Hematopoietic multipotent progenitor cell treated with erythropoietin and hydrocortisone succinate and interleukin-3 and kit ligand, for 6 days (in vitro differentiated cells): ENCODE measurements at places on chromosomes 7 and 10.

GRCh38 chr10:109277456-109277855 is 645.9 kb downstream of the XPNPEP1 start:
- no peak for DNase-seq

DNA sequence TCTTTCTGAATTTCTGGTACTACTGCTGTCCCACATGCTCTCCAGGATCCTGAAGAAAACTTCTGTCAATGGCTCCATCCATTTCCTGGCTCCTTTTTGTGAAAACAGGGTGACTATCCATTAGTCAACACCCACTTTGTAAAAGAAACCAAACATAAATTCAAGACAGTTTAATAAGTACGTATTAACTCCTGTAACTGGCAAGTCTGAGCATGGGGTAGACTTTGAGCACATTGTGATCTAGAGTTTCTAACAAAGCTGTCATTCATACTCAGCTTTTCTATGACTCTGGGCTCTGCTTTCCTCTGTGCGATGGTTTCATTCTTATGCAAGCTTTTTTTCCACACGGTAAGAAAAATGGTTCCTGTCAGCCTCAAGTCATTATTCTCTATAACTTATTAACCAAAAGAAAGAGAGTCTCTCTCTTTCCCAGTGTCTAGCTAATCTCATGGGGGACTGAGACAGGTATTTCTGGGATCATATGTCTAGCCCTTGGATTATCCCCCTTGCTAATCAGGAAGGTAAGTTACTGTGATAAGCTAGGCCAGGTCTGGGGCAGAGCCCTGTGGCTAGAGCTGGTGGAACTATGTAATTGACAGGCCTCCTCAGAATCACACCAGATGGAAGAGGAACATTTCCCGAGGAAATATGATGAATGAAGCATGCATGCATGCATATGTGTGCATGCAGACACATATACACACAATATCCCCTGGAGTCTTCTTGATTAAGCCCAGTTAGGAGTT is 98.5 kb downstream of the GNAI1 start:
- no peak for DNase-seq

GRCh38 chr7:41466760-41467384 is 236.0 kb downstream of the INHBA start:
- no peak for DNase-seq

GRCh38 chr7:118306771-118307170 is 82.3 kb downstream of the ANKRD7 start:
- DNase-seq, result no peak

DNA sequence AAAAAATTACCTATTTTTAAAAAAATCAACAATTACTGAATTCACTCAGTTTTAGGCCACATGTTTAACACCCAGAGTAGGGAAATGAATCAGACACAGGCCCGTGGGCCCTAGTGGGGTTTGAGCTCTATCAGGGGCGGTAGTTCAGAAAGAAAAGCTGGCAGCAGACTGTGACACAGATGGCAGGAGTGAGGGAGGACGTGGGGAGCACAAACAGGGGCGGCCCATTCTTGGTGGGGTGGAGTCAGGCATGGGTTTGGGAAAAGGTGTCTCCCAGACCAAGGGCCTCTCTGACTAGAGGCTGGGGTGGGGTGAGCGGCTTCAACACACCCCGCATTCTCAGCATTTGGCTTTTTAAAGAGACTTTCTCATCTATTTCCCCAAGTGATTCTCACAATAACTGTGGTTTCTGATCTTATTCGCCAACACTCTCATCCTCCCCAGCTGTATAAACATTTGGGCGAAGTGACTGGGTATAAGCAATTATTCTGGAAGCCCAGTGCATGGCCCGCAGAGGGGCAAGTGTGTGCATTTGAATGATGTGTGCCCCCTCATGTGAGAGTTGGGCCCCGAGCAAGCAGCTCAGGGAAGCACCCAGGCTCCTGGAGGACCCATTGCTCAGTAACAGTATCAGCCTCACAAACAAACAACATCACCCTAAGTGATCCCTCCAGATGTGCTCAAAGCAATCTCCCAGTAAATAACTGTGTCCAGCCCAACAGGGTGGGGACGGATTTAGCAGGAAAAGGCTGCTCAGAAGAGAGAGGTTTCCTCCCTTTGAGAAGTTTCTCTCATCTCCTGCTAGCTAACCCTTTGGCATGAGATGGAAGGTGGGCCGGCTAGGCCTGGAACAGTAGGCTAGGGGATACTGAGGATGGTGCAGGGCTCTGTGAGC is 437.6 kb upstream of the ZMIZ1 start:
- no peak for DNase-seq

DNA sequence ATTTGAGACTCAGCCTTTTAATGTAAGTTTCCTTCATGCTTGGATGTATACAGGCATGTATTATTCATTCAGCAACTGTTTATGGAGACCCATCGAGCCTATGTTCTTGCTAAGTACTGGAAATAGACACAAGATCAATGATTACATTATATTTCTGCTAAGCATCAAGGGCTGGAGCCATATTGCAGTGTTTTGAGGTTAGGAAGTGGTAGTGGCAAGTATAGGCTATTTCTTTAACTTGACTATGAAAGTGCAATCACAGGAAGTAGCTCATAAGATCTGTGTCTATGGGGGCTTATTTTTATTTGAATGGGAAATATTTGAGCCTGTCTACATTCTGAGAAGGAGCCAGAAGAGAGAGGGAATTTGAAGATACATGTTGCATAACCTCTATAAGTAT is 123.8 kb downstream of the HDAC9 start:
- no peak for DNase-seq

- no peak for DNase-seq
These were observed 843 bp upstream of the PLPP4 start for GRCh38 chr10:120456143-120456625.

DNA sequence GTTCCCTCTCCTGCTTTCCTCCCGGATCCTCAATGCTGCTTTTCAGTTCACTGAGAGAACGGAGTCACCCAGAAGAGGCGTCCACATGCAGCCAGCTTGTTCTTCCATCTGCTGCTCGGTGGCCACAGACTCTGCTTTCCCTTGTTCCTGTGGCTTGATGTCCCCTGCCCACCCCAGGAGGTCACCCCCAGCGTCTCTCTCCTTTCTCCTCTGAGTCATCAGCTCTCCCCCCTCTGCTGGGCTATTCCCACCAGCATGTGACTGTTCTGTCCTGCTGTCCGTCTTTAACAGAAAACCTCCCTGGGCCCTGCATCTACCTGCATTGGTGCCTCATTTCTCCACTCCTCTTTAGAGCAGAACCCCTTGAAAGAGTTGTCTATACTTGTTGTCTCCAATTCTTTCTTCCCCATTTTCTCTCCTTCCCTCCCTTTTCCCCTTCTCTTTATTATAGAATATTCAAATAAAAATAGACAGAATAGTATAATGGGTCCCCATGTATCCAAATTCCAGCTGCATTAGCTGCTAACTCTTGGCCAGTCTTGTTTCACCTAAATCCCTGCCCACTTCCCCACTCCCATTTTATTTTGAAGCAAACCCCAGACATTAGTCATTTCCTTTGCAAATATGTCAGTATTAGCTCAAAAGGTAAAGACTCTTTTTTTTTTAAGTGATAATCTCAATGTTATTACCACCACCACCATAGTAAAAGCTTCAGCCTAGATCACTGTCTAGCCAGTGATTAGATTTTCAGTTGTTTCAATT is 4.1 kb downstream of the ZNF282 start:
- no peak for DNase-seq

DNA sequence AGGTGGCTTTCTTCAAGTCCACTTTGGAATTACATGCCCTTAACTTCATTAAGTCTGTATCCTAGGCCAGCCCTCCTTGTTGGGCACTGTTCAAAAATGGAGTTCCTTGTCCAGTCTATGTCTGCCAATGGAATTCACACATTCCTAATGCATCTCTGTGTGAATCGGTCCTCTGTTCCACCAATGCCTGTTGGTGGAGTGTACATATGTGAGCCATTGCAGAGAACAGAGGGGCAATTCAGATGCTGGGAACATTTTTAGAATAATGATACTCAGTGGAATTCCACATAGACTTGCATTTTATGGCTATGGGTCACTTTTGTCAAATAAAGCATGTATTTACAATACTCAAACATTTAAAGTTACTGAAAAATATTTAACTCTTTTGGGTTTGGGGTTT is 108.3 kb downstream of the COL28A1 start:
- DNase-seq, result no peak

GRCh38 chr10:69628891-69629290 is 1.2 kb upstream of the FAM241B start:
- DNase-seq, result no peak

DNA sequence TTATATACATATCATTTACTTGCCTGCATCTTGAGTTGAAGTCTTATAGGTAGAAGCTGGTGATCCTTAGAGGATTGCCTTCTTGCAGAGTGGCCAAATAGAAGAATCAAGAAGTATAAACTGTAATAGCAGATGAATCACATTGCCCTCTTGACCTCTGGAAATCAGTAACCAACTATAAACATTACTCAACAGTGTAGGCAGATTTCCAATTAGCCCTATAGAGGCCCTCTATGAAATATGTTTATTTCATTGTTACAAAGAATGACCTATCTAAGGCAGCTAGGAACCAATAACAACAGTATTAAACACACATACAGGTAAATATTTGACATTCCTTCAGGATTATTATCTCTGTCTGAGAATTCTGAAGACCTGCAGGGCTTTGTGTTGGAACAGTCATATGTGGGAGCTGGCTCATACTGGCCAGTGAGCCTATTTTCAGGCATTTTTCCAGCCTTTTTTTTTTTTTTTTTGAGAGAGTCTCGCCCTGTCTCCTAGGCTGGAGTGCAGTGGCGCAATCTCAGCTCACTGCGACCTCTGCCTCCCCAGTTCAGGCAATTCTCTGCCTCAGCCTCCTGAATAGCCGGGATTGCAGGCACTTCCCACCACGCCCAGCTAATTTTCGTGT is 7.2 kb upstream of the SRI start:
- DNase-seq, result no peak

- DNase-seq, result peak; percentile 72
These were observed 170.8 kb upstream of the HABP2 start for GRCh38 chr10:113381981-113382509.

- no peak for DNase-seq
These were observed 40.5 kb downstream of the GOT1 start for GRCh38 chr10:99389729-99390480.

- no peak for DNase-seq
These were observed 9.3 kb downstream of the ZNF277 start for GRCh38 chr7:112215787-112216186.

- no peak for DNase-seq
These were observed 763.4 kb downstream of the KCNMA1 start for GRCh38 chr10:76874176-76874575.
